ENCODE measurements at places on chromosomes 4 and X.

DNA sequence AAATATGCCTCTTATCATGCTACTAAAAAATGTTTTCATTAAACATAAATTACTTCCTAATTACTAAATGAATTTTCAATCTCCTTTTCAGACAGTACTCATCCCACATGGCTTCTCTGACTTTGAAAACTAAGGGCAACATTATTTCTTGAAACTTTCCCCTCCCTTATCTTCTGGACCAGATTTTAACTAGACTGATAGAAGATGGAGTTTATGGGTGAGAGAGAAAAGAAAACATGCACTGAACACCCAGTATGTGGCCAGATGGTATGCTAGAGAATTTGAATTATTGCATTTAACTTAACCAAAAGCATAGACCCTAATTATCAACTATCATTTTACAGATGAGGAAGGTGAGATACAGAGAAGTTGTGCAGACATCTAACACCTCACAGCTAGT, 16.8 kb downstream of the CNOT6L start:
- no peak for DNase-seq

DNA sequence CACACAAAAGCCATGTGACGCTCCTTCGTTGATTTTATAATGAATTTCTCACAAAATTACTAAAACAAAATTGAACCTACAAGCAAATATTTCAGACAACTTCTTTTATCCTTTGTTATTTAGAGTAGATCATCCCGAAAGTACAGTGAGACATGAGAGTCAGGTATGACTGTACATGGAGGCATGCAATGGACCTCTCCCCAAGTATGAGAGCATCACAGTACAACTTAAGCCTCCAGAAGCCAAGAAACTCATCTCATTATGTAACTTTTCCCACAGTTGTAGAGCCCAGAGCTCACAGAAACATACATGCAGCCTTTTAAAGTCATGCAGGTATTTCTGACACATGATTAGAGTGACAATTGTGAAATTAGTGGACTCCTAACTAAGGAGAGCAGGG, 167.7 kb downstream of the PAPSS1 start:
- no peak for DNase-seq

DNA sequence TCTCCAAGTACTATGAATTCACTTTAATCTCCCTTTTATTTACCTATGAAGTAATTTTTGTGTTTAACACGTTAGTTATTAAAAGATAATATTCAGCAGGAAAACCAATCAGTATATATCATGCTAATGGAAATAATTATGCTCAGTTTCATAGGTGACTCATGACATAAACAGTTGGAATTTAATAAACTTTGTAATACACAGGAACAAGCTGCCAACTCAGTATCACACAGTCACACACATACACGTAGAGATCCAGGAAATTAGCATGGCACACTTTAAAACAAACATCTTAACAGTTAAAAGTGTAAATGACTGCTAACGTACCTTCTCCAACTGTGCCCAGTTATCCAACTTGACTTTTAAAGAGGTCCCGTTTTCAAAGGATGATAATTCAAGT, 2.3 kb downstream of the SPATA4 start:
- peak; percentile 28 for DNase-seq

DNA sequence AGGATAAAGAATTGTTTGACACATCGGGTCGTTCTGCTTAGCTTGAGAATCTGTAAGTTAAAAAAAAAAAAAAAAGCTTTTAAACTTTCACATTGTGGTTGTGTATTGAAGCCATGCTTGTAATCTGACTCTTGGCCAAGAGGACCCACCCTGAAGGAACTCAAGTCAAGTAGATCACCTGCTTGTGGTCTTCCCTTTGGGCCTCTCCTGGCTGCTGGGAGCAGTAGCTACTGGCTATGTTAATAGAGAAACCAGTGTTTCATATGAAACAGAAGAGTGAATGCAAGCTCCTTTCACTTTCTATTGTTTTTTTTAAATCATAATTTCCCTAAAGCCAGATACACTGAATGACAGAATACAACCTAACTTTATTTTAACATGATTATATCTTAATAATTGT, 402.4 kb upstream of the NDST4 start:
- DNase-seq = no peak

GRCh38 chrX:15849555-15849954, 5.1 kb downstream of the AP1S2 start:
- peak; percentile 5 for DNase-seq

GRCh38 chr4:12573716-12574115, 910.4 kb downstream of the RAB28 start:
- no peak for DNase-seq

DNA sequence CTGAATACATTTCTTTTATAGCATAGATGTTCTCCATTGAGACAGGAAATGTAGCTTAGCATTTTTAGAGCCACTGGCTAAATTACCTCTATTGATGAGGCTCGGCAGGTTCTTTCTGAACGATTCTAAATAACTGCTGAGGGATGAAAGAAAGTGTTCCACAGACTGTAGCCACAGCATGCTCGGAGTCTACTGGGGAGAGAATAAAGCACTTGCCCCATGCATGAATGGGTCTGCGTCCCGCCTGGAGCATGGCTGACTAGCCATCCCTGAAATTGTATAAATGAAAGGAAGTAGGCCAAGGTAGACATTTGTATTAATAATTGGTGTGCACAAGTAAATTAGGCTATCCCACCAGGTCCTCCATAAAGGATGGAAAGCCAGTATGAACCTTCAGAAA, 269.8 kb downstream of the COL25A1 start:
- DNase-seq = no peak

DNA sequence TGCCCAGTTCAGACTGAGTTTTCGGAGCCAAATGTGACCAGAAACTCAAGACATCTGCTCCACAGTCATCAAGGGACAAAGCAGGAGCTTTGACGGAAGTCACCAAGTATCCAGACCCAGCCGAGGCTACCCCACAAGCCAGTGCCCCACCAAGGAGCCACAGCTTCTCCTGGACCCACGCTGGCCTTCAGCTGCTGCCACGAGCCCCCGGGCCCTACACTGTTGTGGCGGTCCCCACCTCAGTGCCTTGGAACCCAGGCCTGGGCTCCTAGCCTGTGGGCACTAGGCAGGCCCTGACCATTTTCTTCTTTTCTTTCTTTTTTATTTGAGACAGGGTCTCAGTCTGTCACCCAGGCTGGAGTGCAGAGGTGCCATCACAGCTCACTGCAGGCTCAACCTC, 82.1 kb upstream of the NKX1-1 start:
- no peak for DNase-seq

- DNase-seq = no peak
These were observed 100.1 kb upstream of the VCX3B start for GRCh38 chrX:8364369-8365141.

DNA sequence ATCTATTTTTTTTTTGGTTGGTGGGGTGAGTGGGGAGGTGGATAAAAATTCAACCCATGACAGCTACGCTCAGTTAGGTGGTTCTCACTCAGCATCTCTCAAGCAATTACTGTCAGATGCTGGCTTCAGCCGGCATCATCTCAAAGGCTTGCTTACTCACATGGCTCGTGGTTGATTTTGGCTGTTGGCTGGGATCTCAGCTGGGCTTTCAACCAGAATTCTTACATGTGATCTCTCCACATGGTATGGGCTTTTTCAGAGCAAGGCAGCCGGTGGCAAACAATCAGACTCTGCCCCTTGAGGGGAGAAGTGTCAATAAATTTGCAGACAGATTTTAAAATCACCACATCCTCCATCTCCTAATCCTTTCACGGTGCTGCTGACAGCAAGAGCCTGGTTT, 47.2 kb downstream of the SLC34A2 start:
- DNase-seq = peak; percentile 80

- DNase-seq = peak; percentile 72
These were observed 167.4 kb downstream of the COL4A6 start for GRCh38 chrX:108270739-108271396.

DNA sequence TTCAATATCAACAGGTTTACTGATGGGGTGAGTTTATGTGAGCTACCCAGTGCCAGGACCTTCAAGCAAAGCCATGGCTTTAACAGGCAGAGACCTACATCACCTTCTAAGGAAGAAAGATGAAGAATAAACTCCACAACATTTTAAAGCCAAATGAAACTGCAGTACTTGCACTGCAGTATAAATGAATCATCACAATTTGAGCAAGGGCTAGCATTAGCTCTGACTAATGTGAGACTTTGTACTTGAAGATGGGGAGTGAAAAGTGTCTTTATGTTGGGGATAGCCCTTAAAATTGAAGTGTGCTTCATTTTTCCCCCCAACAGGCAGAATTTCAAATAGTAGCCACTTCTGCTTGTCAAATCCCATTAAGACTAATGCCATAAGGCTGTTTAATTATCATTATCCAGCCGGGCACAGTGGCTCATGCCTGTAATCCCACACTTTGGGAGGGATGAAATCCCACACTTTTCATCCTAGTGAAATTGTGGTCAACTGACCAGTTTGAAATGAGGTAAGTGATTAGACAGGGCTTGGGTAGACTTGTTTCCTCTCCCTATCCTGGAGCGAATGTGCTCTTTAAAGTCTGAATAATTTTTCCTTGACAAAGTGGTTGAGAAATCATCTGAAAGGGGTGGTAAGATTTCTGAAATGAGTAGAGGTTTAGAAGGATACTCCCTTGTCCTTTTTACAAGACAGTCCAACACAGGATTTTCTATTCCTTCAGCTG, 27.2 kb upstream of the GPR34 start:
- DNase-seq = no peak

DNA sequence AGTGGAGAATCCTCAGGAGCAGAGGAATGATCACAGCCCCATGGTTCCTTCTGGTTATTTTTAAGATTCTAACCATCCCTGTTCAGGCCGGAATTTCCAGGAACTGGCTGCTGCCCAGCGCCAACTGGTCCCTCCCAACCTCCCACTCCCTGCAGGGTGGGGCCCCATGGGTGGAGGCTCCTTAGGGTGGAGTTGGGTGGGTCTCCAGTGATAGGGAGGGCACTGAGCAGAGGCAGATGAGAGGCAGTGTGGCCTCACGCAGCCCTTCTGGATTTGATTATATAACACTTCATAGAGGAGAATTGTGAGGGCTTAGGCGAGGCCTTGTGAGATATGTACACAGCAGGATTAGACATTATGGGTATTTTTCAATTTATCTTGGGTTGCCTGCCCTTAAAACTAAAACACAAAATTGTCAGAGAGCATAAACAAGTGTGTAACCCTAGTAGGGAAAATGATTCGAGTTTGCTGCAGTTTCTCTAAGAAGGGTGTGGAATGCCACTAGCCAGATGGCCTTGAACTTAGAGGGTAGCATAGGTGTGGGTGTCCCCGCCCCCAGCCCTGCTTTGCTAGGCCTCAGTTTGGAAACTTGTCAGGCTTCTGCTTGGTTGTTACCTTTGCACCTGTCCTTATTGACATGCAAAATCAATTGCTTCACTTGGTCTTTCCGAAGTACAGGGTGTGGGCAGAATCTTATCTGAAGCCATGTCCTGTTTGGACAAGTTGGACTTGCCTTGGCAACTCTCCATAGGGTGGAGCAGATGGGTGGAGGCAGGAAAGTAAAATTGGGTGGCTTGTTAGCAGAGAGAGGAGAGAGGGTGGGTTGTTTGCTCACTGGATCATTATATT, 9.4 kb downstream of the KLF3 start:
- DNase-seq = peak; percentile 36

- DNase-seq = no peak
These were observed 51.9 kb downstream of the ZFYVE28 start for GRCh38 chr4:2366252-2367192.

DNA sequence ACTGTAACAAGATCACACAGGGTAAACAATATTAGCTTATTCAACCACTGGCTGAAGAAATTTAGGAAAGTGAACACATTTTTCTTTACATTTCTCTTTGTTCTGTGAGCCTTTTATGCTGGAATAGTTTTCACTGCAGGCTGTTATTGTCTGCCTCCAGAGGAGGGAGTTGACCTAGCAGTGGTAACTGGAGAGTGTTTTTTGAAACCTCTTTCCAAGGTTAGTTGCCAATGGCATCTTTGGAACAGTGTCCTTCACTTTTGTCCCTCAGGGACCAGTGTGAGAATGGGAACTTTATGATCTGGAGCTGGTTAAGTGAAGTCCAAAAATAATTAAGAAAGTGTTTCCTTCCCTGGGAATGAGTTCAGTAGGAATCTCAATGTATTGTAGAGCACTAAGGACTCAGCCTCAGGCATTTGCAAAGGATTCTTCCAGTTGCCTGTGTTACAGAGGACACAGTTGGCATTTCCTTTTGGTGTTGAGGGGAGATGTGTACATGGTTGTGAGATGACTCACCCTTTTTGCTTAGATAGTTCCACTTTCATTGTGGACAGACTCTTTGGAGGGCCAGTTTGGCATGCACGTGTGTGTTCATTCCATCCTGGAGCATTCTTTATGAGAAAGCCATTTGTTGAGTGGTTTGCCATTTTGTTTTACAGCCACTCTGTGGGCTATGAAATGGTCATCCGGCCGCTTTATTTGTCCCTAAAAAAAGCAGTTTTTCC, 61.3 kb downstream of the AR start:
- no peak for DNase-seq

GRCh38 chrX:17613979-17614588, 123.2 kb upstream of the SCML1 start:
- peak; percentile 28 for DNase-seq

DNA sequence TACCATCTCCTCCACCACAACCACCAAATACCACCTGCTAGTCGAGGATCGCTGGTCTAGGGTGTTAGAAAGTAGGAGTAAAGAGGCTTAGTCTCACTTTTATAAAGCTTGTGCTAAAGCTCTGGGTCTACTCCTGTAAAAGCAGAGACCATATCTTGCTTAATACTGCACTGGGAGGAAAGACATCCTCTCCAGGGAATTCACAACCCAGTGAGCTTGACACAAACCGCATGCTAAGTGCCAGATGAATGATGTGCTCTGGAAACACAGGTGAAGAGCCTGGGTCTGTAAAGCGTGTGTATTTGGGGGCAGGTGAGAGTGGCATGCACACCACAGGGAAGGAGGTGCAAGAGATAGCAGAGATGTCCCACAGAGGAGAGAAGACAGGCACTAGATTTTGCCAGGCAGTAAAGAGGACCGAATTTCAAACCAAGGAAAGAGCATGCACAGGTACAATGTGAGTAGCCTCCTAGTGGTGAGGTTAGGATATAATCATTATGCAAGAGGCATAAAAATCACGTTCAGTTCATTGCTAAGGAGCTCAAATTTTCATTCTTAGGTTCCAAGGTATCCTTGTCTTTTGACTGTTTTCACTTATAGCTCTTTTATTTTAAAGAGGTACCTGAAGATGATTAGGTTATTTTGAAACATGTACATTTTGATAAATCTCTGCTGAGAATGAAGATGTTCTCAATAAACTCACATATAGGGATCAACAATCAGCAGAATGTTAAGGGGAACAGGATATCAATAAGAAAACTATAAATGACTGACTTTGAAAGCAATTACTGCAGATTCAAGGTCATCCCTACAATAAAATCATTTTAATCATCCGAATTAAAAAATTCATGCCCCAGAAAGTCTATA, 20.7 kb downstream of the TAPT1 start:
- no peak for DNase-seq

GRCh38 chrX:49644991-49645637, 46.3 kb downstream of the GAGE1 start:
- DNase-seq = no peak

DNA sequence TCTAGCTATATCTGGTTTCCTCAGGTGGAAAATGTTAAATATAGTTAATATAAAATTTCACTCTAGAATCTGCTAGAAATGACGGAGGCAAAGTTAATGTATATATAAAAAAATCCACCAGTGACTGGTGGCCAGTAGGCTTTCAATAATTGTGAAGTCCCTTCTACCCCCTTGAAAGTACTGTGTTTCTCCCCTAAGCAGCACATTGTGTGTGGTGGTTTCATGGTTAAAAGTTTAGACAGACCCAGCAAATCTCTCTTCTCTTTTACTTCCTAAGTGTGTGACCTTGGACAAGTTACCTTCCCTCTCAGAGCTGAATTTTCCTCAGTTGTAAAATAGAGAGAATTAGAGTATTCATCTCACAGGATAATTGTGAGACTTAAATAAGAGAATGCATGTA, 600 bp upstream of the HEPH start:
- DNase-seq = no peak
